ENCODE measurements at places on chromosomes 13 and 19.

- no peak for DNase-seq
These were observed 9.1 kb downstream of the ZMYM2 start for GRCh38 chr13:19967621-19968020.

- no peak for DNase-seq
These were observed 207.1 kb downstream of the KATNAL1 start for GRCh38 chr13:30100226-30100625.

DNA sequence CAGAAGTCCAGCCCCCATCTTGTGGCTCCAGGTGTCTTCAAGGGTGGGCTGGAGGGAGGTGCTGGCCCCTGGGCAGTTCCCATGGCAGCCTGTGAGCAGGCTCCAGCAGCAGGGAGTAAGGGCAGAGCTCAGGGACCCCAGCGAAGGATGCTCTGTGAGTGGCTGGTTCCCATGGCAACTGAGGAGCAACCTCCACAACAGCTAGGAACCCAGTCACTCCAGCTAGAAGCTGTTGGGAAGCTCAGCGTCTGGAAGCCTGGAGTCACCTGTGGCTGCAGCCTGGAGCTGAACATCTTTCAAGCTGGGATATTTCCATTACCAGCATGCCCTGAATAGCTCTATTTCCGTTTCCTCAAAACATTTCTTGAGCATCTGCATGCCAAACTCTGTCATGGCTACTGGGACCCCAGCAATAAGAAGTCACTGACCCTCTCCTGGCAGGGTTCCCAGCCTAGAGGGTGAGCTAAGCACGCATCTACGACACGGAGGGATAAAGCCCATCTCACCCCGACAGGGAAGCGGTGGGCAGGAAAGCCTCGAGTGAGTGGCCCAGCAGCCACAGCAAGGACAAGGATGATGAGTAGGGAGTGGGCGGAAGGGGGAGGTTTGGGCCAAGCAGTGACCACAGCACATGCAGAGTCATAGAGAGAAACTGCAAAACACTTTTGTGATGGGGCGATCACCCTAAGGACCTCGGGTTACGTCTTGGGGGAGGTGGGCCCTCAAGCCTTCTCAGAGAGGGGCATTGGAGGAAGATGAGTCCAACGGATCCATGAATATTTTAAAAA, 52.6 kb downstream of the ALOX5AP start:
- no peak for DNase-seq

GRCh38 chr13:99469041-99469440, 32.2 kb upstream of the TM9SF2 start:
- no peak for DNase-seq

DNA sequence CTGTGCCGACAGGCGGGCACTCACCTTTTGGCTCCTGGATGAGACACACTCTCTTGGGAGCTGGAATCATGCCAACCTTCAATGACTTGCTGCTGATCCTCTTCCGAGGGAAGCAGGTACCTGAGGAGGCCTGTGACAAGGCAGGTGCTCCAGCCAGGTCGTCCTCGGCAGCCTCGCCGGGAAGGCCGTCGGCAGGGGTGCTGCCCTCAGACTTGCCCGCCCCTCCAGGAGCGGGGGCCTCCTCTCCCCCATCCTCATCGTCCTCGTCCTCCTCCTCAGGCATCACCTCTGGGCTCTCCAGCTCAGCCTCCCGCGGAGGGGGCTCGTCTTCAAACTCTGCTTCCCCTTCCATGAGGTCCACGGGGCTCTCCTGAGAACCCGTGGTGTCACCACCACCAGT, 29.2 kb downstream of the SUGP2 start:
- DNase-seq, result no peak

DNA sequence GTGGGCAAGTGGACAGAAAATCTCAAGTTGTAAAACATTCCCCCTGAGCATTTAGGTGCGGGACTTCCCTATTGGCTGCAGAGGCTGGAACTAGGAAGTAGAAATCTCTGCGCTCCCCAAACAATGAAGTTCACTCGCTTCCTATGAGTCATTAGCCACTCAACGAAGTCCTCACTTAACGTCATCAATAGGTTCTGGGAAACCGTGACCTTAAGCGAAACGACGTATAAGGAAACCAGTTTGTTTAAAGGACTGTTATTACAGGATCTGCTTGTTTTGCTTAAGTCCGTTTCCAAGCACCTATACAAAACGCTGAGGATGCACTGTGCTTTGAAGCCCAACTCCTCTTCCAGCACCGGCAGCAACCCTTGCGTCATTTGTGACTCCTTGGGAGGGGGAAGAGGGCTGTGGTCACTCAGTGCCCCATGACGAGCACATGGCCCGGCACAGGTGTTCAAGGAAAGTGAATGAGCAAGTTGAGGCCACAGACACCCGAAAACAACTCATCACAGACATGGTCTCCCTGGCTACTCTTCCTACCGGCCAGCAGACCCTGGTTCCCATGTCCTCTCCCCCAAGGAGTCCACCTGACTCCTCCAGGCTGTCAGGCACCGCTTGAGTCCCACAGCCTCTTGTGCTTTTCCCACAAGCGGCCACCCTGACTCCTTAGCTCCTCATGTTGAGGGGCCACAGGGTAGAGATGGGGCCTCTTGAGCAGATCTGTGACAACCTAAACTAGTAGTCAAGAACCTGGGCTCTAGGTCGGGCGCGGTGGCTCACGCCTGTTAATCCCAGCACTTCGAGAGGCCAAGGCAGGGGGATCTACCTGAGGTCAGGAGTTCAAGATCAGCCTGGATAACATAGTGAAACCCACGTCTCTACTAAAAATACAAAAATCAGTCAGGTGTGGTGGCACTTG, 4.8 kb downstream of the RPS16 start:
- DNase-seq, result no peak

GRCh38 chr13:113962386-113962785, 11.5 kb downstream of the C13orf46 start:
- DNase-seq, result no peak

Data from hippocampal formation (tissue), 2 donors.